ENCODE measurements at places on chromosomes 4 and X.

- DNase-seq: no peak
Observed at GRCh38 chr4:40916218-40916555, 166.4 kb downstream of the NSUN7 start.

GRCh38 chr4:64781737-64782326 is 372.6 kb upstream of the TECRL start:
- peak; percentile 15 for DNase-seq

DNA sequence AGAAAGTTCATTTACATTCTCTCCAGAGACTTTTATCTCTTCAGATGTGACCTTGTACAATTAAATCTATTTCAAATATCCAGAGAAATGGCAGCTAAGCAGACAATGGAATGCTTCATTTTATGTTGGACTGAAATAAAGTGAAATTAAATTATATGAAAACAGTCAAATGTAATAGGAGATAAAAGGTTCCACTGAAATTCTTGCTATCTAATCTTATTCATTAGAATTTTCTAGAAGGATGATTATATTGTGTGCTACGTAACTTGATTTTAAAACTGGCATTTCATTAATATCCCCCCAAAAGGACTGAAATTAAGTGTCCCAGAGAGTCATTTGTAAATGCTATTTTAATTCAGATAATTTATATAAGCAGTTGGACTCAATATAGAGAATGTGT is 646.9 kb upstream of the GALNT7 start:
- no peak for DNase-seq

- no peak for DNase-seq
Observed at GRCh38 chrX:150502979-150503897, 65.2 kb upstream of the MTM1 start.

- DNase-seq: peak; percentile 82
Observed at GRCh38 chr4:137677863-137678262, 145.6 kb upstream of the PCDH18 start.

GRCh38 chrX:65667503-65668376 is at the start of gene MSN:
Gene MSN (plus strand): TSS chrX:65667654. CDS start chrX:65667842, 188 bp downstream.
- peak; percentile 69 for DNase-seq

GRCh38 chrX:40749681-40750494 is 14.5 kb upstream of the MED14 start:
- DNase-seq: no peak

GRCh38 chrX:46140272-46140671 is 404.9 kb downstream of the ZNF674 start:
- no peak for DNase-seq

DNA sequence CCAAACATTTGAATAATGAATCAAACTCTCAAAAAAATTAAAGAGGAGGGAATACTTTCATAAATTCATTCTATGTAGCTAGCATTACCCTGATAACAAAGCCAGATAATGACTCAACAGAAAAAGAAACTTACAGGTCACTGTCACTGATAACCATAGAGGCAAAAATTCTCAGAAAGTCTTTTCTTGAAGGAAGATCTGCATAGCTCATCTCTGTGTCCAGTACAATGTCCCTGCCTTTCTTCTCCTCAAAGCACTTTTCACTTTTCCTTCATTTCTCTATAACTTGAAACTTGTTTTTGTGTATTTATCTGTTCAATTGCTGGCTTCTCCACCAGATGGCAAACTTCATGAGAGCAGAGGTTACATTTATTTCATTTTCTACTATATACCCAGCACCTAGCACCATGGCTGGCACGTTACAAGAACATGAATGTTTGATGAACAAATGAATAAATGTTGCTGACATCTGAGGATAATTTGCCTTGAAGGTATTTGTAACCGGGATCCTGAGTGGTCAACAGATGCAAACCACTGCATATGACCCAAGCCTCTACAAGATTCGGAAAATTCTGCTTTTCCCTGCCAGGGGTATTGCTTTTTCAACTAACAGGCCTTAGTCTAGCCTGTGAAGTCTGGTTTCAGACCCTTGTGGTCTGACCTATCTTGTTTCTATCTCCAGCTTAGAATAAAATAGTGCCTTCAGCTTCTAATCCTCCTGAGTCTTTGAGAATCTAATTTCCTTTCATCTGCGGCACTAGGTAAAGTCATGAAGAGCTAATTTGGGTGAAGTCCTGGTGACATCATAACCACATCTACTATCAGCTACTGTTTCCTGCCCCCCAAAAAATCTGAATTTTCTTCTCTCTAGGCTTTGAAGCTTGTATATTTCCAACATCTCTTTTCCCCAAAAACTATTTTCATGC is 52.5 kb upstream of the ANTXR2 start:
- no peak for DNase-seq

GRCh38 chr4:87390551-87390890 is 467 bp downstream of the HSD17B11 start:
- DNase-seq: no peak

GRCh38 chr4:158033416-158034120 is 139.3 kb downstream of the GASK1B start:
- DNase-seq: no peak

GRCh38 chrX:1202251-1202650 is 10.2 kb downstream of the CRLF2 start:
- no peak for DNase-seq

DNA sequence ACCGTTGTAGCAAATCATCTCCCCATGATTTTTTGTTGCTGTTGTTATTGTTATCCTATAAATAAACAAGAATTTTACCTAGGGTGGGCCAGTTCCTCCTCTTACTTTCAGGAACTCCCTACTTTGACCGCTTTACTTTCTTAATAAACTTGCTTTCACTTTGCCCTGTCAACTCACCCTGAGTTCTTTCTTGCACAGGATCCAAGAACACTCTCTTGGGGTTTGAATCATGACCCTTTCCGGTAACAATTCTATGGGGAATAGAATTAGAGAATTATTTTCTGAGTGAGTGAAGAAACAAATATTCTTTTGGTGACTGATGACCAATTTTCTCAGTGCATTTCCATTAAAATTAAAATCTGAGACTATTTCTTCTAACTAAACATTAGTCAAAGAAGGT is 584.0 kb upstream of the TENM3 start:
- no peak for DNase-seq

- no peak for DNase-seq
Observed at GRCh38 chrX:152915541-152916241, 17.8 kb downstream of the ZNF185 start.

- no peak for DNase-seq
Observed at GRCh38 chr4:75822416-75822815, 79.8 kb downstream of the PPEF2 start.

DNA sequence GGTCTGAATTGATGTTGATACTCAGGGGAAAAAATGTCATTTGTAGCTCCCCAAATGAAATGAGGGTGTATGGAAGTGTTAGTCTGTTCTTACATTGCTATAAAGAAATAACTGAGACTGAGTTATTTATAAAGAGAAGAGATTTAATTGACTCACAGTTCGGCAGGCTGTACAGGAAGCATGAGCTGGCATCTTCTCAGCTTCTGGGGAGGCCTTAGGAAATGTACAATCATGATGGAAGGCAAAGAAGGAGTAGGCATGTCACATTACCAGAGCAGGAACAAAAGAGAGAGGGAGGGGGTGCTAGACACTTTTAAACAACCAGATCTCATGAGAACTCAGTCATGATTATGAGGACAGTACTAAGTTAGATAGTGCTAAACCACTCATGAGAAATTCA is 1199.9 kb upstream of the DIAPH2 start:
- DNase-seq: no peak

DNA sequence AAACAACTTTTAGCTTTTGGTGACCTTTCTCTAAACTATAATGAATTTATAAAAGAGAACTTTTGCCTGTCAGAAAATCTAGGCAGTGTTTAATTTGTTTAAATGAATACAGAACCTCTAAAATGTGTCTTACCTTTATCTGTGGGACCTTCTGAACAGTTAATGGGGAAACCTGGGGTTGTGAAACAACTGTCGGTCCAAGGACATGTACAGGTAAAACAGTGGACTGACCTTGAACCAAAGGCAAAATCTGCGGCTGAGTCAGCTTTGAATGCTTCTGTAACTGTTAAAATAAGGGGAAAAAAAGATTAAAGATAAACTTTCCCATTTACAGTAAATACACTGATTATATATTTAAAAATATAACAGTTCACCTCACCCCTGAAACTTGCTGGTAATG is 65.1 kb downstream of the WNK3 start:
- DNase-seq: no peak

- peak; percentile 28 for DNase-seq
Observed at GRCh38 chr4:123871341-123871740, 474.7 kb downstream of the SPRY1 start.

DNA sequence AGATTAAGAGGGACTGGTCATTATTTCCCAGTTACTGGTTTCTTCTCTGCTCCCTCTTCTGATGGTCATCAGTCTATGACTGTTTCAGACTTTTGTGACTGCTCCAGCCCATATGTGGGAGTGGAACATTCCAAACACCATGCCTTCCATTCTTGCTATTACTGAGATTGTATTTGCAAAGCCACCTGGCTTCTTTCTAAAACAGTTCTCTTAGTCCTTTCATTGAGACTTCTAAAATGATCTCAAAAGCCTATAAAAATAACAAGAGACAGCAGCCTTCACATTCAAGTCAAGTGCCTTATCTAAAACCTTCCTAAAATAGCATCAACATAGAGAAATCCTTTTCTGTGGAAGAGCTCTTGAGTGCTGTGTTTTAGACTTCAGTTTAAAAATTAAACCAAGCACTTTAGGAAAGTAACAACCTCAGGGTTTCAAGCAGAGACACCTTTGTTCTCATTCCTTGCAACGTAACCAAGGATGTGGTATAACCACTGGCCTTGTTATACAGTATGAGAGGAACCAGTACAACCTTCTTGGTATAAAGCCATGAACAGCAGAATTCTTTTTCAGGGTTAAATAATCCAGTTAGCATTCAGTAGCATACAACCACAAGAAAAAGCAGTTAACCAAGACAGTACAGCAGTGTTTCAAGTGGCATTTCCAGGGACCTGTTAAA is 97.1 kb downstream of the NFKB1 start:
- DNase-seq: no peak

GRCh38 chr4:4720646-4721045 is 138.8 kb upstream of the MSX1 start:
- no peak for DNase-seq

DNA sequence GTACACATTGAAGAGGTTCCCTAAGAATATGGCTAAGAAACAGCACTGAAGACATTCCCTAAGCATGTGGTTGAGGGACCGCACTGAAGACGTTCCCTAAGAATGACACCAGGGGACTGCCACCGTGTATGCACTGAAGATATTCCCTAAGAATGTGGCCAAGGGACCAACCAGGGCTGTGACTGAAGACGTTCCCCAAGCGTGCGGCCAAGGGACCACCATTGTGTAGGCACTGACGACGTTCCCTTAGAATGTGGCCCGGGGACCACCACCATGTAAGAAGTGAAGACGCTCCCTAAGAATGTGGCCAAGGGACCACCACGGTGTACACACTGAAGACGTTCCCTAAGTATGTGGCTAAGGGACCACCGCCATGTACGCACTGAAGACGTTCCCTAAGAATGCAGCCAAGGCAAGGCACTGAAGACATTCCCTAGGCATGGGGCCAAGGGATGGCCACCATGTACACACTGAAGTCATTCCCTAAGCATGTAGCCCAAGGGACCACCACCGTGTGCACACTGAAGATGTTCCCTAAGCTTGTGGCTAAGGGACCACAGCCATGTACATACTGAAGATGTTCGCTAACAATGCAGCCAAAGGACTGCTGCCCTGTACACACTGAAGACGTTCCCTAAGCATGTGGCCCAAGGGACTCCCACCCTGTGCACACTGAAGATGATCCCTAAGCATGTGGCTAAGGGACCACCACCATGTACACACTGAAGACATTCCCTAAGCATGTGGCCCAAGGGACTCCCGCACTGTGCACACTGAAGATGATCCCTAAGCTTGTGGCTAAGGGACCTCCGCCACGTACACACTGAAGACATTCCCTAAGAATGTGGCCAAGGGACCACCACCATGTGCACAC is 22.0 kb downstream of the DHRSX start:
- no peak for DNase-seq

GRCh38 chrX:48802905-48803200 is 986 bp downstream of the HDAC6 start:
- no peak for DNase-seq

- DNase-seq: no peak
Observed at GRCh38 chr4:121243485-121243884, 79.4 kb upstream of the TNIP3 start.

GRCh38 chr4:151953312-151953711 is 192.5 kb upstream of the GATB start:
- no peak for DNase-seq

GRCh38 chr4:170243662-170244288 is 154.0 kb upstream of the AADAT start:
- DNase-seq: no peak

DNA sequence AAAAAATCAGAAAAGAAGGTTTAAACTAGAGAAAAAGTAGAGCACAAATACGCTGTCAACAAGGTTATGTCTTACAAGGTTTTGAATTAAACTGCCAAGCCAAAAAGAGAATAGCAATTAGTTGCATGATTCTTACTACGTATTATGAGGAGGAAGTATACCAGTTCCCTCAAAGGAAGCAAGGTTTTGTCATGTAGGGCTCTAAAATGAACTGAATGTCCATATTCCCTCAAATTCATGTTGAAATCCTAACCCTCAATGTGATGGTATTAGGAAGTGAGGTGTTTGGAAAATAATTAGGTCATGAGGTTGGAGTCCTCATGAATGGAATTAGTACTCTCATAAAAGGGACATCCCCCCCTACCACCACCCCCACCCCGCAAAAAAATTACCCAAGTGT is 201.0 kb downstream of the FBXW7 start:
- DNase-seq: no peak

DNA sequence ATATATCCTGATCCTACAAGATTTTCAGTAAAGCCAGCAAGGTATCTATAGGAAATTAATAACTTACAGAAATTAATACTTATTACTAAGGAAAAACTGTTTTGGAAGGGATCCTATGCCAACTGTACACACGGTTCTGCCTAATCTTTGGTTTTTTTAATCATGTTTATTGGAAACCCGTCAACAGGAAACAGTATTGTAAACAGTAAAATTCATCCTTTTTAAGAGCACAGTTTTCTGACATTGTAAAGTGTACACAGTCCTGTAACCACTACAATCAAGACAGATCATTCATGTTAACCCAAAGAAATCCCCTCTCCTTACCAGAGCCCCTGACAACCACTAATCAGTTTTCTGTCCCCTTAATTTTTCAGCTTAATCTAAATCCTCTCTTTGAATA is 9.9 kb downstream of the ABCG2 start:
- no peak for DNase-seq
